ENCODE measurements at places on chromosomes 3 and 15.

- no peak for DNase-seq
Observed at GRCh38 chr3:158483701-158484235, 87.2 kb upstream of the MLF1 start.

DNA sequence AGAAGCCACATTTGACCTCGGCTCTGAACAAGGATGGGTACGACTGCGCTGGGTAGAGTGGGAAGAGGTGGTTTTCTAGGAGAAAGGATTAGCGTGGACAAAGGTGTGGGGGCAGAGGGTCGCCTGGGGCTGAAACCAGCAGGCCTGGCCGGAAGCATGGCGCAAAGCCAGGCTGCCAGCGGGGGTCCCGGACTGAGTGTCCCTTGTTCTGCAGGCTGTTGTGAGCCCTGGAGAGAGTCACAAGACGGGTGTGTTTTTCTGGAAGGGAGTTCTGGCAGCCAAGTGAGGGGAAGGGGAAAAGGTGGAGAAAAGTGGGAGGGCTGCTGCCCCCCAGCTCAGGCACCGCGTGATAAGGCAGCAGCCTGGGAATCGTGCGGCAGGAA lies 98.5 kb upstream of the MEF2A start:
- DNase-seq, result no peak

DNA sequence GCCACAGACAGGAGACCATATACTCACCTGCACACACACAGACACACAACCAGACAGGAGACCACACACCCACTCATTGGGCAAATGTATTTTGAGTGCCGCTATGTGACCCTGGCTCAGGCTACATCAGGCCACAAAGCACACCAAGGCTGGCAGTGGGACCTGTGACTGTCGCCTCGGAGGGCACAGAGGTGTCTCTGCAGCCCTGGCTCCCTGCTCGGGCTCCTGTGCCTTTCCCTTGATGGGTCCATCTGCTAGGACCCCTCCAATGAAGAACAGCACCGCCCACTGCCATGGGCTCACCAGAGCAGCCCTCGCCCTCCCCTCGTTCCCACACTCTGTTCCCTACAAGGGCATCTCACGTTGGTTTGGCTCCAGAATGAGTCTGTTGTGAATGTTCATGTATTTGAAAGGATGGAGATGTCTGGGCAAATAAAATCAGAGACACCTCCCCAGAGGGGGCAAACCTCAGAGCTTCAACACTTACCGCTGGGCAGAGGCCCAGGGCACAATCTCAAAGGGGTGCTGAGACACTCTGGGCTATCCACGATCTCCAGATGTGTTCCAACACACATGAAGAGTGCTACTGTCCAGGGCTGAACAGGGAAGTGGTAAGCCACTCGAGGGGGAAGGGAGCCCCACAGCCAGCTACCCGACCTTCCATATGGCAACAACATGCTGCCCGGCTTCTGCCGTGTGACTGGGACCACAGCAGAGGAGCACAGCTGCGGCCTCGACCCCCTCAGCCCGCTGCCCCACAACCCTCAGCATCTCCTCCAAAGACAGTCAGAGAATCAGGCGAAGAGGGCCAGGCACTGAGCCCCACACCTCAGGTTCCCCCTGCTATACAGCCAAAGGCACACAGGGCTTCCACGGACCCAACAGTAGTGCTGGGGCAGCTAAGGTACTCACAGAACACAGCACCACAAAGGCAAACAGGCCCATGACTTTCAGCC lies 74.9 kb downstream of the OCA2 start:
- DNase-seq, result no peak

GRCh38 chr3:142648950-142649349 lies 52.8 kb downstream of the PLS1 start:
- DNase-seq, result no peak

DNA sequence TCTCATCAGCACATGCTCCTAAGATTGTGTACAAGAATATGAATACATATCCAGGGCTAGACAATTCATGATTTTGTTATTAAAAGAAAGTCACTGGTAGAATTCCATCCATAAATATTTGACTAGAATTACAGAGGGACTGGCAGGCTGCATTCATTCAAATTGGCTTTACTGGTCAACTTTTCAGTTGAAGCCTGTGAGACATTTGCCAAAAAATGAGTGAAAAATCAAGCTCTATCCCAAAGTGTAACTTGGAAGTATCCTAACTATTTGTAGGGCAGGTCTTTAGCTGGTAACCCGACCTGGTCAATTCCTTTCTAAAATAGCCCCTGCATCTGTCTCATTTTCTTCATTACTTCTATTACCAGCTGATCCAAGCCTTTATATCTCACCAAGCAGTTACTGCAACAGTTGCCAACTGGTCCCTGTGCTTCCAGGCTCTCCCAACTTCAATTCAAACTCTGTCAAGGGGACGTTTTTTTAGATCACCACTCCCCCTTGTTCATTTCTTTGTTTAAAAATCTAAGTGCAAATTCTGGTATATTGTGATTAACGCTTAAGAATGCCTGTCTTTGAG lies 173.1 kb upstream of the TBL1XR1 start:
- no peak for DNase-seq

GRCh38 chr3:77746892-77747291 lies 707.0 kb downstream of the ROBO2 start:
- DNase-seq, result no peak

DNA sequence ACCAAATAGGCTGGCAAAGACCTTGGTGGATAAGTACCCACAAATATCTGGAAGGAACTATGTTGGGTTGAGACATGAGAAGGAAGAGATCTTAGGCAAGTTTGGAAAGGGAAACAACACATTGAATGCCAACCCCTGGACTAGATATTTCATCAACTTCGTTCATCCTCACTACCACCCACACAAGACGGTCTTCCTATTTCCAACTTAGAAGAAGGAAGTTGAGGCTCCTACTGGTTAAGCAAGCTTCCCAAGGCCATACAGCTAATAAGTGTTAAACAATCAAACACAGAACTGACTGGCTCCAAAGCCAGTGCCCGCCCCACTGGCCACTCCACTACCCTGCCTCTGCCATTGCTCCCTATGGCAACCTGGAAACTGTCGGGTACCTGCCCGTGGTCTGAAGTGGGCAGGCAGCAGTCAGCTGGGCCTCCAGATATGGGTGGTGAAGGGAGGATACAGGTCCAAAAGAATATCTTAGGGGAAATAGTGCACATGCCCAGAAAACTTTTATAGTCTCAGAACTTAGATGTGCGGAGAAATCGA lies 94.9 kb downstream of the LIPC start:
- DNase-seq, result no peak
